ENCODE measurements at places on chromosomes 3 and 15.
A peak's percentile ranks its signal among the peaks of the same experiment; 100 is the strongest.

DNA sequence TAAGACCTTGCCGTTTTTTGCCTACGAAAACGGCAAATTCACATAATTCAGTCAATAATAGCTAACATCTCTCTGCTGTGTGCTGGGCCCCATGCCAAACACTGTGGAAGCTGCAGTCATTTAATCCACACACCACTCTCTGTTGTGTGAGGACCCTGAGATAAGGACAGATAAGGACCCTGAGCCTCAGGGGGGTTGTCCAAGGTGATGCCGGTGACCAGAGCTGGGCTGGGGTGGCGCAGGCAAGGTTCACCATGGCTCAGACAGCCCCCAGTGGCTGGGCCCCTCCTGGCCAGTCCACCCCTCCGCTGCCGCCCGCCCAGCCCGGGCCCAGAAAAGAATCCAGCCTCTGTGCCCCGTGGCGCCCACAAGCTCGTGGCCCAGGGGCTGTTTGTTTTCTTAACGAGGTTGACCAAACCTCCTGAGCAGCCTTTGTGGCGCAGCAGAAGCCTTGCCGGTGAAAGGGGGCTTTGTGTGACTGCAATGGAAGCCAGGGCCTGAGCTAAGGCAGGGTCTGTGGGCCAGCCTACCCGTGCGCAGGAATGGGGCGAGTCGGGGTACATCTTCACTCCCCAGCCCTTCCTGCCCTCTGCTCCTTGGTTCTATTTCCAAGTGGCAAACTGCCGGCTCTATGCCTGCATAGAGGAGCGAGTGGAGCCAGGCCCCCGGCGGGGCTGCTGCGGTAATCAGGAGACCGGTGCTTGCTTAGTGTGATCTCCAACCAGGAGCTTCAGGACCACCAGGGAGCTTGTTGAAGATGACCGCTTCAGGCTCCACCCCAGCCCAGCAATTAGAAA is 4.4 kb upstream of the SNX22 start:
- DNase-seq = no peak

GRCh38 chr15:28977377-28978010 is 91.7 kb downstream of the APBA2 start:
- DNase-seq = no peak

DNA sequence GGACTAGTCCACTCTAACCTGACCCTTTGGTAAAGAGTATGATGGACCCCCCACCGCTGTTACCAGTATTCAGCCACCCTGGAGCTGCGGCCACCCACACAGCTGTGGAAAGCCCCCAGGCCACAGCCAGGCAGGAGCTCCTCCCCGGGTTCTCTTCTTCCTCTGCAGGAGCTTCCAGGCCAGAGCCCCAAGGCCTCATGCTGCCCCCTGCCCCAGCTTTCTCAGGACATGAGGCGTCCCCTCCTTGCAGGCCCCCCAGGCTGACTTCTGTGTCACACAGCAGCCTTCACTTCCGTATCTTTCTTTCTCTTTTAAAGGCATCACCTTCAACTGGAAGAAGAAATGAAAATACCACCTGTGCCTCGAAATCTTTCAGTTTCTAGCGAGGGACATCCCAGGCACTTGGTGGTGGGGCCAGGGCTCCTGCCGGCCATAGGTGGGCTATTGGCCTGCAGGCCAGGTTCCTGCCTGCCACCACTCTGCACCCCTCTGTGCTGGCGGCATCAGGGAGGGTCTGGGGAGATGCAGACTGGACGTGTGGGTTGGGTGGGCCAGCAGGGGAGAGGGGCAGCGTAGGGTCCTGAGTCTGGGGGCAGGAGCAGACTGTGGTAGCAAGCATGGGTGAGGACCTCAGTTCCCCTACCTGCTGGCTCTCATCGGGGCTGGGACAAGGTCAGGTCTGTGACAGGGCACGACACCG is 19.9 kb downstream of the KLF13 start:
- DNase-seq = no peak

DNA sequence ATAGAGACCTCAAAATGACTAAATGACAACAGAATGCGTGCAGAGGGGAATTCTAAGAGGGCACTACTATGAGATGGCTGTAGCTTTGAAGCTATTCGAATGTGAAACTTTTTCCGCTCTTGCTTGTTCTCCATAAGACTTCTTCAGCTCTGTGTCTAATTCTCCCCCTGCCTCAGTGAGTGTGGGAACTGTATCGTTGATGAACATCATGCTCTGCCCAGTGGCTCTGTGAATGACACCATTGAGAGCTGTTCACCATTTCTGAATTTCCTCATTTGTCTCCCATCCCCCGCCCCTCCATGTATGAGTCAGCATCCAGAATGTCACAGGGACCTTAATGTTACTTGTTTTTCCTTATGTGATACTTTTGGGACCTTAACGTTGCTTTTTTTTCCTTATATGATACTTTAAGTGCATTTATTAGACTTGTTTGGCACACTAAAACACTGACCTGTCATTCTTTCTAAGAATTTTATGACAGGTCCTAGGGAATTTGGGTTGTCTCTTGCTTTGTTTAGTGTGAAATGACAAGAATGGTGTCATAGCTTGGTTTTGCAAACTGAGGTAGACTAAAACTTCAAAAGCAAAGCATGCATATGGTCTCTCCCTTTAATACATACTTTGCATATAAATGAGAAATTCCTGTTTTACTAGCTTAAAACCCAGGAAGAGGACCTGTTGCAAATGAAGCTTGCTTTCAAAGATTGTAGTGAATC is 99.6 kb downstream of the FNDC3B start:
- peak; percentile 38 for DNase-seq

GRCh38 chr3:41569632-41570305 is 370.5 kb downstream of the CTNNB1 start:
- no peak for DNase-seq

DNA sequence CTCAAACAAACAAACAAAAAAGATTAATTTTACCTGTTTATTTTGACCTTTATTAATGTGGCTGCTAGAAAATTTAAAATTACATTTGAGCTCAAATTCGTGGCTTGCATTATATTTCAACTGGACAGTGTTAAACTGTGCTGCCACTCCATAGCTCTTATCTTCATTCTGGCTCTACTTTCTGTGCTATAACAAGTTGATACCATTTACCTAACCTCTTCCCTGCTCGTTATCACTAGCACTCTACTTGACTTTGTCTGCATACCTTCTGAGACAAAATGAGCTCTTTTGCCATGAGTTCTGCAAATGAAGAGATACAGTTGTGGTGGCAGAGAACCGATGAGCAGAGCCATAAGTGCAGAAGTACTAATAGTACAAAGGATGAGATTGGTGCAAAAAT is 26.4 kb downstream of the MINDY2 start:
- no peak for DNase-seq

DNA sequence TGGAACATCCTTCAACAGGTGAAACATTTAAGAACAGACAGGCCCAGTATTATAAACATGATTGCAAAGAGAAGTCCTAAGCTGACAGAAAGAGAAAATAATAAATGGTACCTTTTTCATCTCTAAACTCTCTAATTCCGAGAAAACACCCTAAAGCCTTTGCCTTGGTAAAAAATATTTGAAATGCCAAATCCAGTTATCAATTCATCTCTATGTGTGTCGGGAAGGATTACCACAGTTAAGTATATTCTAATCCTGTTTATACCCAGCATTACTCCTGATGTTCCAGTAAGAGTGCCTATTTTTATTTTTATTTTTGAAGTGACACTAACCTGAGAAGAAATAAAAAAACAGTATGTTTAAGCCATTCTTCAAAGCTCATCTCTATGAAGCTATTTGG is 219.3 kb upstream of the NANOGP8 start:
- DNase-seq = no peak

GRCh38 chr3:121957674-121958415 is 63.6 kb downstream of the SLC15A2 start:
- DNase-seq = no peak

DNA sequence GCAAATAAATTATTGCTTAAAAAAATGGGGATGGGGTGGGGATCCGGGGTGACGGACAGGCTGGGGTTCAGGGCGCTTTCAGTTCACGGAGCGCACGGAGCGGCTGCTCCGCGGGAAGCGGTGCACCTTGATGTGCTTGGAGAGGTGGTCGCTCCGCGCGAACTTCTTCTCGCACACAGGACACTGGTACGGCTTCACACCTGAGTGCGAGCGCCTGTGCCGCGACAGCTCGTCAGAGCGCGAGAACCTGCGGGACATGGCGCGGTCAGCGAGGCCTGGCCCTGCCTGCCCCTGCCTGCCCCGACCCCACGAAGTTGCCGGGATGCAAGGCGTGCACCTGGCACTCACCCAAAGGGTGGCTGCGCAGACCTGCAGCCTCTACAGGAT is 13.6 kb downstream of the KLF15 start:
- no peak for DNase-seq

DNA sequence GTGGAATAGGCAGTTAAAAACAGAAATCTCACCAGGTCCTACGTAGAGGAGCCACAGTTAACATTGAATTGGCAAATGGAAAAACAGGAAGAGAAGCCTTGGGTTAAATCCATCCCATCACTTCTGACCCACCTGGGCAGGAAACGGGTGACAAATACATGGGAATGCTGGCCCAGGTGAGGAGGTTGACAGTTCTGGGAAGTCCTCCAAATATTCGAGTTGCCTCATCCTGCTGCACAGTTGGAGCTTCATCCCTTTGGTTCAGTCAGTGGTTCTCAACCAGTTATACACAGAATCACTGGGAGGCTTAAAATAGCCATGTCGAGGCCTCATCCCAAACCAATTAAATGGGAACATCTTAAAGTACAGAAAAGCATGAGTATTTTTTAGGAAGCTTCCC is 5.3 kb downstream of the MYZAP start:
- DNase-seq = no peak

- no peak for DNase-seq
These were observed 10.6 kb upstream of the ATP2B2 start for GRCh38 chr3:10515884-10516495.

DNA sequence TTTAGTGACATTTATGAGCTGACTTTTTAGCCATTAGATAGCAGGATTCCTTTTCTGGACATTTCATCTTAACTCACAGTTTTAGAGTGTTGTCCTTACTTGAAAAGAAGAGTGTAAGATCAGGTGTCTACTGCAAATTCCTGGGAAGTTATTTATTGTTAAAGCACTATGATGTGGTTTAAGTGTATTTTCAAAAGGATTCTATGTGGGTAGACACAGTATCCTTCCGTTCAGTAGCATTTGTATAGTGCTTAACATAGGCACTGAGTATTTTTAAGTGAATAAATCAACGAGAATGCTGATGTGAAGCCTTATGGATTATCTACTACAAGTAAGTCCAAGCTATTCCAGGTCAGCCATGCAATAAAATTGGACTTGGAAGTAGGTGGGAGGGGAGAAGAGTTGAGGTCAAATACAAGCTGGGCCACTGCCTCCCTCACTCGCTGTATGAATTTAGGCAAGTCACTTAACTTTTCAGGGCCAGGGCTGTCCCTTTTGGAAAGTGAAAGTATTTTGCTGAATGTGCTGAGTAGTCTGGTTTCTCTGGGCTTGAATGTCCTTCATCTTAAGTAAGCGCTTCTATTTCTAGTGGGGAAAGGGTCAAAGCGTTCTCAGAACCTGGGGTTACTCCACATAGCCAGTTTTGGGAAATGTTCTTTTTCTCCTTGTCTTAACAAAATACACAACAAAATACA is 48.6 kb downstream of the GAP43 start:
- DNase-seq = no peak

DNA sequence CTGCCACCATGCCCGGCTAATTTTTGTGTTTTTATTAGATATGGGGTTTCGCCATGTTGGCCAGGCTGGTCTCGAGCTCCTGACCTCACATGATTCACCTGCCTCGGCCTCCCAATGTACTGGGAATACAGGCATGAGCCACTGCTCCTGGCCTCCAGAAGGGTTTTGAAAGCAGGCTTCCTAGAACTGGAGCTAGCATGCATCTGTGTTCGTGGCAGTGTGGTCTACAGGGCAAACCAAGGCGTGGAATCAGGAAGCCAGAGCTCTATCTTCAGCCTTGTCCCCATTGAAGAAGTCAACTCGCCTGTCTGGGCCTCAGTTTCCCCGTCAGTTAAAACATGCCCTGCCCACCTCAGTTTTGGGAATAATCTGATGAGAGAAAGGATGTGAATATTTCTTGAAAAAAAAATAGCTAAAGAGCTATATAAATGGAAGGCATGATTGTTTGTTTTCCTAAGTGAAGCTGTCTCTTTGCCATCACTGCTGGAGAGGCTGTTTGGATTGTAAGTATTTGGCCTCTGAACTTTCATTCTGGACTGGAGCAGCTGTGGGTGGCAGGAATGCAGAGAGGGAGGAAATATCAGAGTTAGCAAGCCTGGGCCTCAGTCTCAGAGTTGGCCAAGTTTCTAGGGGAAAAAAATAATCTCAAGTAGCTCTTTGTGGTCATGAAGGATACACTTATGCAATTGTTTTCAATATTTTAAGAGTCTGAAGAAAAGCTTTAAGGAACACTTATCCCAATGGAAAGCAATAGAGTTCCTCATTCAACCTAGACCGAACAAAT is 36.5 kb upstream of the UACA start:
- no peak for DNase-seq

DNA sequence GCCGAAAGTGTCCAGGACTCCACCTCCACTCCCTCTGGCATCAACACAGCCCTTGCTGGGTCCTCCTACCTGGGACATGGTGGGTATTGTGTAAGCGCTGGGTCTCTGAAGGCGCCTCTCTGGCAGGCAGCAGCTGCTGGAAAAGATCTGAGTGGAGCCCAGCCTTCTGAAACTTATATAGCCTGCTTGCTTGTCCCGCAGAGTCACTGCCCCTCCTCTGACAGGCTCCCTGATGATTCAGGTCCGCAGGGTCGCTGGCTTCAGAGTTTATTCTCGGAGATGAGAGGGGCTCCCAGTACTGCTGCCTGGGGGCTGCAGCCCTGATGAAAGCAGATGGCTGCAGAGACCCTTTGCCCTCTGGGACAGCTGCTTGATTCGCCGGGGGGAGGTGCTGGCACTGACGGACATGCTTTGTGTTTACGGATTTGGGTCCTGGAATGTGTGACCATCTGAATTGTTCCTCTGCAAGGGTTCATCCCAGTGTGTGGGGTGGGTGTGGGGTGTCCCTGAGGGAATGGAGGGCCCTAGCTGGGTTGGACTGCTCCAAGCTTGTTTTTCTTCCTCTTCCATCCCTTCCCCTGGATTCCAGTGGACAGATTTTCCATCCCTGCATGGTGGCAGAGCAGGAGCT is at the start of gene MUSTN1:
TSS of gene MUSTN1 (minus strand) at position 149 of the 631 bp plus-strand sequence. CDS start at position 78, 71 bp downstream.
- no peak for DNase-seq

- DNase-seq = no peak
These were observed 79.4 kb downstream of the ZPLD1 start for GRCh38 chr3:102514241-102514640.

- no peak for DNase-seq
These were observed 5.2 kb downstream of the GLCE start for GRCh38 chr15:69165637-69166025.

- no peak for DNase-seq
These were observed 81.7 kb downstream of the PRICKLE2 start for GRCh38 chr3:64143409-64144130.
